Ovary (tissue), 10 donors: ENCODE measurements at places on chromosomes 2 and 18.

- H3K4me3 ChIP-seq: no peak overlapping the region
- H3K36me3 ChIP-seq: no peaks in the 10 kb centered on the region
- no peak overlapping the region for H3K27ac ChIP-seq
- H3K4me1 ChIP-seq: no peaks in the 10 kb centered on the region
Observed at GRCh38 chr18:6830916-6831315, 101.4 kb downstream of the ARHGAP28 start.

DNA sequence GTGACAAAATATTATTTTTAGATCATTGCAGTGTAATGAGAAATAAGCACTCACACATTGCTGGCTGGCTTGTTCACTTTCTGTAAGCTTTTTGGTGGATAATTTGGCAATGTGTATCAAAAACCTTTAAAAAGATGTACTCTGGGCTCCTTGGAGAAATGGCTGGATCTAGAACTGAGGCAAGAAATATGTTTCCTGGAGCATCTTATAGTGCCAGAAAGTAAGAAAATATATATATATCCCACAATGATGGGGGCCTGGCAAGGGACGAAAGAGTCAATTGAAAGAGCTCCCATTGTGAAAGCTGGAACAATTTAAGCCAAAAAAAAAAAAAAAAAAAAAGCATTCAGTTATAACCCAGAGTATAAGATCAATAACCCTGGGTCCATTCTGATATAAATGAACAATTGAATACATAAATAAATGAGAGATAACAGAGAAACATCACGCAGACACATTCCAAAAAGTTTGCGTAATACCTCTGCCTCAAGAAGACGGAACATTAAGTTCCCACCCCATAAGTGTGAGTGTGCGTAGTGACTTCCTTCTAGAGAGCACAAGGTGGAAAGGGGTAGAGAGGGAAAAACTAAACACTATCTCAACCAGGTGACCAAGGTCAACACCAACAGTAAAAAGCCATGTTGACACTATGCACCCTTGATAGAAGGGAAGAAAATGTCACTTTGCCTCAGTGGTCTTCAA, 77.5 kb downstream of the BIN1 start:
- no peak for DNase-seq
- H3K36me3 ChIP-seq: no peaks in the 10 kb centered on the region
- peaks cover 6% of the 10 kb centered on the region for H3K4me1 ChIP-seq
- H3K27ac ChIP-seq: no peak overlapping the region
- no peak overlapping the region for H3K4me3 ChIP-seq

- no peaks in the 10 kb centered on the region for H3K27me3 ChIP-seq
- no peak overlapping the region for H3K27ac ChIP-seq
- H3K4me1 ChIP-seq: peaks cover 3% of the 10 kb centered on the region
Observed at GRCh38 chr18:46393230-46393629, 263.8 kb downstream of the LOXHD1 start.

GRCh38 chr18:11714244-11714918, 25.3 kb downstream of the GNAL start:
- no peaks in the 10 kb centered on the region for H3K36me3 ChIP-seq
- H3K4me3 ChIP-seq: no peak overlapping the region
- DNase-seq: no peak
- H3K27ac ChIP-seq: no peak overlapping the region

GRCh38 chr2:9179572-9180201, 26.9 kb upstream of the ASAP2 start:
- no peak overlapping the region for H3K4me3 ChIP-seq
- no peaks in the 10 kb centered on the region for H3K27me3 ChIP-seq
- H3K36me3 ChIP-seq: no peaks in the 10 kb centered on the region
- H3K4me1 ChIP-seq: peaks cover 14% of the 10 kb centered on the region
- DNase-seq: peak; percentile 30

DNA sequence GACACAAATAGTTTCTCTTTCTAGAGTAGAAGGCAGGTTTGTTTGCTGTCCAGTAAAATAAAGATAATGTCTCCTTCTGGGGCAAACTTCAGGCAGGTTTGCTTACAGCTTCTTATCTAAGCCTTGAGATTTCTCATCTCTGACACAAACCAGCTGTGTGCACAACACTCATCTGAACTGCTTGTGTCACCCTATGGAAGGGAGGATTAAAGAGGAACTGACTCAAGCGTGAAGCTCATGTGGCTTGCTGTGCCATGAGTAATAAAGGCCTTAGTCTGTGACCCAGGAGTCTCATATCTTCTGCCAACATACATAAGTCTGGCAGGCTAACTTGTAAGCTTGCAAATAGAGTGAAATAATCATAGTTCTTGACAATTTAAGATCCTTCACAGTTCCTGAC, 24.2 kb upstream of the CPO start:
- H3K4me1 ChIP-seq: no peaks in the 10 kb centered on the region
- DNase-seq: no peak
- no peak overlapping the region for H3K4me3 ChIP-seq

DNA sequence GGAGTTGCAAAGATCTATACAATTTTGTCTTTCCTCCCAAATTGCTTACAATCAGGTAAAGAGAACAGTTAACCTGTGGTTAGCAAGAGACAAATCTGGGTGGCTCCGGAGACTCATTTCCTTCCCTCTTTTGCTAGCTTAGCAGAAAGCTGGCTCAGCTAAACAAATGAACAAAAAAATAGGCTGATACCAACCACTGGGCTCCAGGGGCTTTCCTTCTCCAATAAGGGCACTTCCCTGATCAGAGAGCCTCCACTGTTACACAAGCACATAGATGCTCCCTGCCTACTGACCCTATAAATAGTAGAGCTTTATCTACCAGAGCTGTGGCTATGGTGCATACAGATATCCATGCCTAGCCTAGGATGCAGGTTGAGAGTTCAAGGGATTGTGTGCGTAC, 90.1 kb upstream of the ARL5A start:
- no peaks in the 10 kb centered on the region for H3K27me3 ChIP-seq
- no peak overlapping the region for H3K4me3 ChIP-seq
- H3K27ac ChIP-seq: no peak overlapping the region
- DNase-seq: no peak

DNA sequence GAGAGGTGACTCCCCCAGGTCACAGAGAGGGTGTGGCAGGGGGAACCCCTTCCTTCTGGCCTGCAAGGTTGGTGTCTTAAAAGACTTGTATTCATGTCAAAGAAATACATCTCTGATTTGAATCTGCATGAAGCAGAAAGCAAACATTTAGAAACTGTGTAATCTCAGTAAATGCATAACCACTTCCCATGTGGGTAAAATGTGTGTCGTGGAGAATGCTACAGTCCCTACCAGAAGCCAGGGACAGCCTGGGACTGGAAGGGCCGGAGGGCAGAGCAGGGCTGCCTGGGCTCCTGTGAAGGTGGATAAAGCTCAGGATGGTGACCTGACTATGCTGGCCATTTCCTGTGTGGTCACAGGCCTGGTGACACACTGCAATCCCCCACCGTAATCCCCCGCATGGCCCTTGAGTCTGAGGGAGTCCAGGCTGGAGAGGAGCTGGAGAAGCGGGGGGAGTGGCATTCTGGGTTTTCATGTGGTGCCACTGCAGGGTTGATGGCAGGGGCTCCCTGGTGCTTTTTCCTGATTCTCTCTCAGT, 102.2 kb downstream of the LRRC30 start:
- H3K27me3 ChIP-seq: no peaks in the 10 kb centered on the region
- no peak overlapping the region for H3K4me3 ChIP-seq
- no peak overlapping the region for H3K27ac ChIP-seq
- no peaks in the 10 kb centered on the region for H3K36me3 ChIP-seq

DNA sequence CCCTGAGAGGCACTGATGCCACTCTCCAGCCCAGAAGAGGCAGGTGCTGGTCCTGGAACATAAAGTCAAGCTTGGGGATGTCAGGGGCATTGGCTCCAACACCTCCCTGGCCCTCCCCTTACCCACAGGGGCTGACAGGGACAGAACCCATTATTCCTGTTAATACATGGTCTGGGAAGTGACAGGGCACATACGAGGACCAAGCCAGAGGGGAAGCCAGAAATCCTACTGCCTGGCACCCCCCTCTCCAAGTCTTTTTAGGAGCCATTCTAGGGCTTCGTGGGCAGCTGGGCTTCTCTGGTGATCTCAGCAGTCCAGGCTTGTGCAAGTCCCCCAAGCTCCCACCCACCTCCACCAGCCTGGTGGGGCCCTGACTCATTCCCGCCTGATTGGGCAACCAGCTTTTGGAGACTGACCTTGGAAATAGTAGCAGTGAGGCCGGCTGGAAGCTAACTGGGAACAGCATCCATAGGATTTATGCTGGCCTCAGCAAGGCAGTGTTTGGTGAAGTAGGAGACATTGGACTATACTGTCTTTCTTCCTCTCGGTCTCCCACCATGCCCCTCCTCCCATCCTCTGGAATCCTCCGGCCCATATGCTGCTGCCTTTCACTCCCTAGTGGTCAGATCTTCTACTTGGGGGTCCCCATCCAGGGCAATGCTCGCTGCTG, 86.4 kb upstream of the HK2 start:
- H3K27me3 ChIP-seq: no peaks in the 10 kb centered on the region
- H3K36me3 ChIP-seq: no peaks in the 10 kb centered on the region
- H3K4me1 ChIP-seq: peaks cover 7% of the 10 kb centered on the region
- no peak overlapping the region for H3K27ac ChIP-seq

DNA sequence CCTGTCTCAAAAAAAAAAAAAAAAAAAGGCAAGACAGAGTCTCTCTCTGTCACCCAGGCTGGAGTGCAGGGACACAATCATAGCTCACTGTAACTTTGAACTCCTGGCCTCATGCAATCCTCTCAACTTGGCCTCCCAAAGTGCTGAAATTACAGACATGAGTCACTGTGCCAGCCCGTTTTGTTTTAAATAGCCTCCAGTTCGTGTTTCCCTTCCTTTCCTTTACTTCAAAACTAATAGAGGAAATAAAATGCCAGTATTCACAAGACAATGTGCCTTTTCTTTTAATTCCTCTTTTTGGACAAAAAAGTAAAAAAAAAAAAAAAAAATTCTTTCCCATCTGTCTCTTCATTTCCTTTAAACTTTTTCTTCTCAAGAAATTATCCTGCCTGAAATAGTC, 54.5 kb upstream of the ACMSD start:
- no peak for DNase-seq
- H3K4me1 ChIP-seq: no peaks in the 10 kb centered on the region
- H3K27me3 ChIP-seq: no peaks in the 10 kb centered on the region
- no peak overlapping the region for H3K4me3 ChIP-seq
- no peaks in the 10 kb centered on the region for H3K36me3 ChIP-seq
- no peak overlapping the region for H3K27ac ChIP-seq

- no peaks in the 10 kb centered on the region for H3K27me3 ChIP-seq
- H3K36me3 ChIP-seq: no peaks in the 10 kb centered on the region
- no peak overlapping the region for H3K4me3 ChIP-seq
- no peaks in the 10 kb centered on the region for H3K4me1 ChIP-seq
- no peak for DNase-seq
Observed at GRCh38 chr2:112185131-112185530, 46.9 kb downstream of the FBLN7 start.

DNA sequence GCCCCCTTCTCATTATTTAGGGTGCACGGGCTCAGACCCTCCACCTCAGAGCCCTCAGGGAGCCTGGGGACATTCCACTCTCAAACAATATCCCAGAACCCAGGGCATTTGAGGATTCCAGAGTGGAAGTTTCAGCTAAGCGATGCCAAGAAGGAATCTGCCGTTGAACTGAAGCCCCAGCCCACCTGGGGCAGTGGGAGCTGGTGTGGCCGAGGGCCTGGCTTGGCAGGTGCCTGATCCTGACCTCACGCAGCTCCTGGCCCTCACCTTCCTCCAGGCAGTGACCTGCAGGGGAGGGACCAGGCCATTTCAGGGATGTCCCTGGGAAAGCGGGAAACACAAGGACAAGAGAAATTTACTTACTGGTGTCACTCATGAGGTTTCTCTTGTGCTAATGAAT, 58.2 kb downstream of the ACKR3 start:
- DNase-seq: no peak
- no peaks in the 10 kb centered on the region for H3K36me3 ChIP-seq
- no peak overlapping the region for H3K27ac ChIP-seq
- peaks cover 6% of the 10 kb centered on the region for H3K4me1 ChIP-seq

- no peaks in the 10 kb centered on the region for H3K36me3 ChIP-seq
- H3K4me3 ChIP-seq: no peak overlapping the region
- no peaks in the 10 kb centered on the region for H3K4me1 ChIP-seq
- DNase-seq: no peak
- H3K27me3 ChIP-seq: no peaks in the 10 kb centered on the region
Observed at GRCh38 chr2:239459056-239459455, 58.2 kb upstream of the HDAC4 start.

GRCh38 chr18:12726331-12726730, 23.5 kb downstream of the PSMG2 start:
- no peak overlapping the region for H3K27ac ChIP-seq
- no peak for DNase-seq
- H3K36me3 ChIP-seq: no peaks in the 10 kb centered on the region

DNA sequence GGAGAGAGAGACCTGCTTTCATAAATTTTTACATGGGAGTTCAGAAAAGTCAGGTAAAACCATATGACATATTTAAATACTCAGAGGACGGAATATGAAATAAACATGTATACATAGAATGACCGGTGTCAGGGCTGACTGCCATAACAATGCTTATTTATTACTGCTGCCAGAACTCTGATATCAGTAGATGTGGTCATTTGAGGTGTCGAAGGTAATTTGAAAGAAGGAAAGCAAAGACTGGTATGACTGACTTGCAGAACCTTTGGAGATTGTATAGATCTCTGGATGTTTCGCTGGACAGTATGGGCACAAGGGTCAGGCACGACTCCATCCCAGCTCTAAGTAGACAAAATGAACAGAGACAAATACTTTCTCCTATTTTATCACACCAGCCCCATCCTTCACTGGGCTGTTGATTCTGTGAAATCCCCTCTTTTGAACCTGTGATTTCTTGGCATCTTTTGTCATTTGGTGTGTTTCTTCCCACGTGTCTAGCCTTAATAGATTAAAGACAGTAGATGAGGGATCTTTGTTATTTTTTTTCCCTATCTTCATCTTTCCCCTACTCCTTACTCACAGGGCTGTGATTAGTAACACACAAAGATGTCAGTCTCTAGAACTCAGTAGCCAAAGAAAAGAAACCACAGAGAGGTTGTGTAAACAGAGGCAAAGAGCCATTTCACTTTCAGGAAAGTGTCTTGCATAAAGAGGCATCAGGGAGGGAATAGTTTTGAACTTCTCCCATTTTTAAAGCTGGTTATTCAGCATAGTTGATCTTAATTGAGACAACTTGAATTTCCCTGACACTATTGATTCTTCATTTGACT, 61.6 kb downstream of the ICOS start:
- no peak overlapping the region for H3K4me3 ChIP-seq
- H3K27ac ChIP-seq: no peak overlapping the region
- no peaks in the 10 kb centered on the region for H3K27me3 ChIP-seq
- no peaks in the 10 kb centered on the region for H3K4me1 ChIP-seq
- DNase-seq: no peak
- no peaks in the 10 kb centered on the region for H3K36me3 ChIP-seq

DNA sequence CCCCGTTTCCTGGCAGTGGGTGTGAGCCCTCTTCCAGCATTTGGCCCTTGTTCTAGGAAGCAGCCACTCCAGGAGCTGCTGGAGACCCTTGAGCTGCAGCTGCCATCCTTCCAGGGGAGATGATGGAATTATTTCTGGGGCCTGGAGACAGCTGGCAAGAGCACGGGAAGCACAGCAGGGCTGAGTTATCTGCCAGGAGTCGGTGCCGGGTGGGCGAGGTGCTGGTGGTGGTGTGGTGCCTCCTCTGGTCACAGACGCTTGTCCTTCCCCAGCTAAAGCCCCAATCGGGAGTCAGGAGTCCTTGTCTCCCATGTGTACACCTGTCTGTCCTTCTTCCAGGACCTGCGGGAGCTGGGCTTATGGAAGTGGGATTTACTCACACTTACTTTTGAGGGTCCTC, 36.0 kb downstream of the DPYSL5 start:
- no peaks in the 10 kb centered on the region for H3K27me3 ChIP-seq
- DNase-seq: no peak
- no peaks in the 10 kb centered on the region for H3K36me3 ChIP-seq
- H3K4me1 ChIP-seq: no peaks in the 10 kb centered on the region
- no peak overlapping the region for H3K27ac ChIP-seq
- H3K4me3 ChIP-seq: no peak overlapping the region
